ENCODE measurements at places on chromosomes 6 and 20.

GRCh38 chr6:27209659-27210269 lies 37.7 kb upstream of the PRSS16 start:
- no peak for DNase-seq

GRCh38 chr6:53639520-53639919 lies 26.0 kb downstream of the KLHL31 start:
- no peak for DNase-seq

- no peak for DNase-seq
Observed at GRCh38 chr6:169638915-169639314, 62.9 kb downstream of the WDR27 start.

GRCh38 chr20:62922451-62922921 lies 3.8 kb downstream of the DIDO1 start:
- DNase-seq, result no peak

DNA sequence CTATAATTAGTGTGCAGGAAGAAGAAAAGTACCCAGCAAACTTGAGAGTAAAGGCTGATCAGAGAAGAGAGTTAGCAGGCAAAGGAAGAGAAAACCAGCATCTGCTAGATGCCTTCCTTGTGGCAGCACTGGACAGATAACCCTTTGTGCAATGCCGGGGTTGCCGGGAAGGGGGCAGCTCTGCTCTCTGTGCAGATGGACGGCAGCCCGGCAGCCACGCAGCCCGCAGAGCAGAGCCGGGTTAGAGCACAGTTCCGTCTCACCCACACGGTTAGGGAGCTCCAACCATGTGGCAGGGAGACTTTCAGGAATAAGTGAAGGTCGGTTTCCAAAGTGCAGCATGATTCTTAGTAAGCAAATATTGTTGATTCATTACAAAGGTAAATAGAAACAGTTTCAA lies 80.0 kb upstream of the RPS6KA2 start:
- no peak for DNase-seq

DNA sequence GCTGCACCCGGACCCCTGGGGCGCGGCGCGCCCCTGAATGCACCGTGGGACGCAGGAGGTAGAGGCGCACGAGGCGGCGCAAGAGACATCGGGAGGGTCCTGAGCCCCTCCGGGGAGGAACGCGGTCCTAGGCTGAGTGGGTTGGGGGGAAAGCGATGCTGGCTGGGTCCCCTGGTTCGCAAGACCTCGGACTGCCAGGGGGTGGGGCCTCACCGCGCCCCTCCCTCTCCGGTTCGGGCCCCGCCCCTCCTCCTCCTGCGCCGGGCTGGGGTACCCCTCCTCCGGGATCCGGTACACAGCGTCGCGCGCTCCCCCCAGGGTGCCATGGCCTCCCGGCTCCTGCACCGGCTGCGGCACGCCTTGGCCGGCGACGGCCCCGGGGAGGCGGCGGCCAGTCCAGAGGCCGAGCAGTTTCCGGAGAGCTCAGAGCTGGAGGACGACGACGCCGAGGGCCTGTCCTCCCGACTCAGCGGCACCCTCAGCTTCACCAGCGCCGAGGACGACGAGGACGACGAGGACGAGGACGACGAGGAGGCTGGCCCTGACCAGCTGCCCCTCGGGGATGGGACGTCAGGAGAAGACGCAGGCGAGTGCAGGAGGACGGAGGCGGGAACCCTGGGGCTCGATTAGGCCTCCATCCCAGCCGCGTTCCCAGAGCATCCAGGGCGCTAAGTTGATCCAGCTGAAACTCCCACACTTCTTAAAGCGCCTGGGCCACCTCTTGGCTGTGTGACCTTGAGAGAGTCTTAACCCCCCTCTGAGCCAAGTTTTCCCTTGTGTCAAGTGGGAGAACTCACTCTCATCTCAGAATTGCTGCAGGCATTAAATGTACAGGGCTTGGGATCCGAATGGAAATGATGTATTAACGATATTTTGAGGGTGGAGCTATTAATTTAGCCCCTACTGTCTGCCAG lies 541 bp downstream of the SNX21 start:
- DNase-seq, result peak; percentile 43

DNA sequence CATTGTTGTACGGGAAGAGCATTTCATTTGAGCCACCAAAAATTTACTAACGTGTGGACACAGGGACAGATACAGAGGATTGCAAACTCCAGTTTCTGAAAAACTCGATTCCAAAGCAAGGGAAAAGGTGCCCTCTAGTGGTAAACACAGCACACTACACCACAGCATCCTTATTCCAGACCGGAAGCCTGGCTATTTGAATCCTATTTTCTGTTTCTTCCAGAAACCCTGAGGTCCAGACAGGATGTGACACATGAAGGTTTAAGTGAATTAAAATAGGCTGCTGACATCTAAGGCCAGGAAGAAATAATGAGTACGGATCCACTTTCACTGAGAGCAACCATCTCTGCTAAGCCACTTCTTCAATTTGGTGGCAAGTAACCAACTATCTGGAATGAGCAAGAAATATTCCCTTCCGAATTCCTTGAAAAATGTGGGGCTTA lies 31.8 kb upstream of the GMPR start:
- DNase-seq, result peak; percentile 15

GRCh38 chr6:117494694-117495318 lies 12.3 kb downstream of the DCBLD1 start:
- no peak for DNase-seq

DNA sequence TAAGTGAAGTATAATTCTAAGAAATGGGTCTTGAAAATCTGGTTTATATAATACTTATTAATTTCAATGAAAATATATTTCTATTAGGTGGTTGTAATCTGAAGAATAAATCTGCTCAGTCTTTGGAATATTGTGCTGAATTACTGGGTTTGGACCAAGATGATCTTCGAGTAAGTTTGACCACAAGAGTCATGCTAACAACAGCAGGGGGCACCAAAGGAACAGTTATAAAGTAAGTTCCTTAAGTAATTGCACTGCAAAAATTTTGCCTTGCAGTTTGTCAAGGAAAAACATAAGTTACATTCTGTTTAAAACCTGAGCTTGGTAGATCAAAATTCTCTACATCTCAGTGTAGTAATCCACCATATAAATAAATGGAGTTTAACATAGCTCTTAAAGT lies 106.0 kb downstream of the MYO6 start:
- DNase-seq, result no peak

Data from activated CD4-positive, alpha-beta T cell treated with anti-CD3 and anti-CD28 coated beads for 24 hours (primary cell).